ENCODE measurements at places on chromosomes 12 and 14.

GRCh38 chr12:126488806-126489205 lies 1423.6 kb downstream of the AACS start:
- DNase-seq = no peak

DNA sequence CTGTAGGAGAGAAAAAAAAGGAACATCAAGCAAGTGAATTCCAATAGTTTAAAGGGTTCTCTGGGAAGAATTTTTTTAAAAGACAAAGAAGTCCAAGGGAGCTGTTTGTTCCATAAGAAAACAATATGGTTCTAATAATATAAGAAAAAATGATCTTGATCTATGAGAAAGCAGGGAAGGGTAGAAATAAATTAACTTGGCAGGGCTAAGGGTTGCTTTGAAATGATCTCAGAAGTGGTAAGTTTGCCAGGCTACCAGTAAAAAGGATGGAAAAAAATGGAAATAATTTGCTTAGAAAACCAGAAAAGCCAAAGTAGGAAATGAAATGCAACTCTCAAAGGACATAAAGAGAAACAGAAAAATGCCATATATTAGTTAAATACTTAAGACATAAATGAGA lies 41.7 kb upstream of the EMP1 start:
- no peak for DNase-seq

DNA sequence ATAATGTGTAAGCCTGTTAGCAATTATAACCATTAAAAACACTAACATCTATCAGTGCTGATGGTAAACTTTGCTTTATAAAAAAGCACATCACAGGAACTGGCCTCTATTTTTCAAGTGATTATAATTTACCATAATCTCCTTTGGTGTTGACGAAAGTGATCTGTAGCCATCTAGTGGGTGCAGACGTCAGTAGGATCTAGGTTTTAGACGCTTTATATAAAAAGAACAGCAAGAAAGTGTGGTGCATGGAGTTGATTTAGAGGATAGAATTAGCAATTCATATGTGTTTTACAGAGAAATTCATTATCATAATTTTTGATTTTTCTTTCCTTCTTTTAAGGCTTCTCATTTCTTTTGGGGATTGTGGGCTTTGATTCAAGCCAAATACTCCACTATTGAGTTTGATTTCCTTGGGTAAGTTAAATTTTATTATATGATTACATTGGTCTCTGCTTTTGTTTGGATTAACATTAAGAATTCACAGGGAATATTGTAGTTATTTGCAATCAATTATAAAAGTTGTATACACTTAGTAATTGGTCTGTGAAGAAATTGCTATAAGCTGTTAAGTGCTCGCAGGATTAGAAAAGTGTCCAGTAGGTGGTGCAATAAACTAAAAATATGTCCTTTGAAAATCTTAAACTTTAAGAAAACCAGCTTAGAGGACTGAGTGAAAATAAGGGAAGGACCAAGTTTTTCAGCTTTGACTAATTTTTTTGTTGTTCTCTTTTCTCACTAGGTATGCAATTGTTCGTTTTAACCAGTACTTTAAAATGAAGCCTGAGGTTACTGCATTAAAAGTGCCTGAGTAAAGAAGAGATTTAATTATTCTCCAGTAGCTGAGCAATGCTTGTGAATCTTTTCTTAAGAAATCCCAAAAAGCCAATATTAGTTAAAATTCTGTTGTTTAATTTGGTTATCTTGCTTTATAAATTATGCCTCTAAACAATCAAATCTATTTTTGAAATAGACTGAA lies 59.5 kb downstream of the ETNK1 start:
- DNase-seq = no peak

- no peak for DNase-seq
These were observed 24.9 kb downstream of the SLC6A12 start for GRCh38 chr12:188910-189621.

GRCh38 chr12:72133497-72134055 lies 138.6 kb upstream of the TRHDE start:
- DNase-seq = peak; percentile 4

DNA sequence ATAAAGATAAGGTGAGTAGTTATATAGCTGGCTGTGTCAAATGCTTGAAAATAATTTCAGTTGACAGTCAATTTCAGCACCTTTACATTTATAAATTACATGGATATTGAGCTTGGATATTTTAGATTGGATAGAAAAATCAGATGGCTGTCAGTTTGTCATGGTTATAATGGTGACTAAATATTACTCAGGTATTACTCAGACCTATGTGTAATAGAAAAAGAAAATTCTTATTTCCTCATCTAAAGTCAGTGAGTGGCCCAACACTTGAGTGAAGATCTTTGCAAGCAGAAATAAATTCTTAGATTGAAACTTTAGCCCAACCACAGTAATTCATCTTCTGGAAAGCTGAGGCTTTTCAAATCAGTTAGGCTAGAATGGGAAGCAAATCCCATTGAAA lies 354.4 kb downstream of the NAV3 start:
- no peak for DNase-seq

DNA sequence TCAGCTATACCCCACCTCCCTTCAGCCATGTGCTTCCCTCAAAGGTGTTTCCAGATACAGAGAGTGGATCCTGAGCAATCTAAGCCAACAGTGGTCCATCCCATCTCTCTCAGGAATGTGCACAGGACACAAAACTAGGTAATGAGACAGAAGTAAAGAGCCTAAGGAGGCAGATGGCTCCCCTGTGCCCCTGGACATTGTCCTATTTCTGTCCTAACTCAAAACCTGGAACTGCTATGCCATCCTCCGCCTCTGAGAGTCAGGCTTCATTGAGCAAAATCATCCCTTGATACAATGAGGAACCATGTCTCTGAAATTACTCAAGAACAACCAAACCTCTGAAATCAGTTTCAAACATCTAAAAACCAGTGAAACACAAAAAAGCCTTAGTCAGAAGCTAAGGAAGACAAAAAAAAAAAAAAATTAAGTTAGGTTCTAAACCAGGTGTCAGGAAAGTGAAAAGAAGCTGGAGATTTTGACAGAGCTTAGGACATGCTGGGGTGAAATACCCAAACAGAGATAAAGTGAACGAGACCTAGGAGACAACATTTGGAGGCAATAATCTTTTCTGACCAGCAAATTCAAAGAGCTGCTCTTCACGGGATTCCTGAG lies 200.3 kb upstream of the PLEKHG7 start:
- no peak for DNase-seq

DNA sequence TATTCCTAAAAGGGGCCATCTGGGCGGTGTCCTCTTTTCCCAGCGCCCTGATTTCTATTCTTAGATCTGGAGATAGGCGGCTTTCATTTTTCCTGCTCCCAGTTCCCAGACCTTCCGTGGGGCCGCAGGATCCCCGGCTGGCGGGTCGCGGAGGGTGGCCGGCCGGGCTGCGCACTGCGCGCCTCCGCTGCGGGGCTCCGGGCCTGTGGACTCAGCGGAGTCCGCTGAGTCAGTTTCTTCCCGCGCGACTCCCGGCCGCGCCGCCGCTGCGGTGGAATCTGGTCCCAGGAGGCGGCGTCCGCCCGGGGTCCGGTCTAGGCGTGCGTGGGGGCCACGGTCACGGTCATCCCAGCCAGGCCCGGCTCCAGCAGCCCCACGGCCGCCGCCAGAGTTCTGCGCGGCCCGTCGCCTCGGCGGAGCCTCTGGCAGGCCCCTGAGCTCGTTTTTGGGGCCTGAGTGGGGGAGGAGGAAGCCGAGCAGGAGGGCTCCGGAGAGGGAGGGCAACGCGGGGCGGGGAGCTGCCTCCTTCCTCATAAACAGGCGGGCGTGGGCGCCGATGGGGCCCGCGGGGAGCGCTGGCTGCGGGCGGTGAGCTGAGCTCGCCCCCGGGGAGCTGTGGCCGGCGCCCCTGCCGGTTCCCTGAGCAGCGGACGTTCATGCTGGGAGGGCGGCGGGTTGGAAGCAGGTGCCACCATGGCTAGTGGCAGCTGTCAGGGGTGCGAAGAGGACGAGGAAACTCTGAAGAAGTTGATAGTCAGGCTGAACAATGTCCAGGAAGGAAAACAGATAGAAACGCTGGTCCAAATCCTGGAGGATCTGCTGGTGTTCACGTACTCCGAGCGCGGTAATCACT lies at the start of gene LRRK2:
TSS of gene LRRK2 (plus strand) at position 559 of the 853 bp plus-strand sequence. CDS start at position 694, 135 bp downstream.
- no peak for DNase-seq

DNA sequence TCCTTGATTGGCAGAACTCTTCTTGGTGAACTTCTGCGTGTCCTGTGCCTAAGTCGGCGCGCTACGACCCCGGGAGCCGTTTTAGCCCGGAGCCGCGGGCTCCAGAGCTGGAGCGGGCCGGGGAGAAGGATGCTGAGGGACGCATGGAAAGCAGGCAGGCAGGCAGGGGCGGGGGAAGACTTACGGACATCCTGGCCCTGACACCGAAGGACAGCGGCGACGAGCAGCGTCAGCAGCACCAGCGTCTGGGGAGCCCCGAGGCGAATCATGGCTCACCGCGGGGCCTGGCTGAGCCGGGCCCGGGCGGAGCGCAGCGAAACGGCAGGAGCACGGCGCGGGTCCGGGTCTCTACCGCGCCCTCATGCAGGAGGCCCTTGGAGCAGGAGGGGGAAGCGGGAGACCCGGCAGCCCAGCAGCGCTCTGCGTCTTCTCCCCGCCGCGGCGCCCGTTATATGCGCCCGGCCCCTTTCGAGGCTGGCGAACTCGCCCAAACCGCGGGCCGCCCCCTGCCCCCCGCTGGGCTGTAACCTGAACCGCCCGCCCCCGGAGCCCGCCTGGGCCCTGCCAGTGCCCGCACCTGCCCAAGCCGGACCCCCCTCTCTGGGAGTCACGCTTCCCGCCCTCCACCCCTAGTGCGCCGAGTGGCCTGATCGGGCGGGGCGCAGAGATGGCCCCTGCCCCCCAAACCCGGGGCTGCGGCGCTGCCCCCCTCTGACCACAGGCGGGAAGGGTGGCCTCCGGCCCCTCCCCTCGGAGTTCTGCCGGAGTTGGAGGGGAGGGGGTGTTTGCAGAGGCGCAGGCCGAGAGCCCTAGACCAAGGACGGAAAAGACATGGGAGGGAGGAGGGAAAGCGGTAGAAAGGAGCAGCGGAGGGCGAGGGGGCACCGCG lies at the start of gene COL2A1:
TSS of gene COL2A1 (minus strand) at position 424 of the 889 bp plus-strand sequence. CDS start at position 269, 155 bp downstream.
- no peak for DNase-seq

- no peak for DNase-seq
These were observed 185.1 kb upstream of the CCND2 start for GRCh38 chr12:4088451-4088850.

- no peak for DNase-seq
These were observed 86.1 kb downstream of the B4GALNT3 start for GRCh38 chr12:545835-546234.

DNA sequence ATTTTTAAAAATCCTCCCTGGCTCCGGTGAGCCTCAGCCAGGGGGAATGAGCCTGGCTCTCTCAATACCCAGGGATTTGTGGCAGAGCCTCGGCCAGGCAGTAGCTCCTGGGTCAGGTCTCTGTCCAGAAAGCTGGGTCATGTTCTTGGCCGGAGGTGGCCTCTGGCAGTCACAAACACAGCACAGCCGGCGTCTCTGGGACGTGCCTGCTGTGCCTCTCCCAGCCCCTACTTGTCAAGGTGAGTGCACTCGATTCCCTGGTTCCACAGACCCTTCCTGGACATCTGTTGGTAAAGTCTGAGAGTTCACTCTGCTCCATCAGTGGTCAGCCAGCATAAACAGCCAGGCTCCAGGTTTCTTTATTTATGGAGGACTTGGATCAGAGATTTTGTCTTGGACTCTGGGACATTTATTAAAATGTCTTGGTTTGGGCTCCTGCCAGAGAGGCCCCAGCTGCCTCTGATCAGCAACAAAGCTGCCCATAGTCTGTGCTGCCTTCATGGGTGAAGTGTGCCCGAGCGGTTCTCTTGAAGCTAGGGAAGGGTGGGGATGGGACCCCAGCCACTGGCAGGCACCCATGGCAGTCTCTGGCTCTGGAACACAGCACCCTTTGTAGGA lies 56.7 kb downstream of the DGLUCY start:
- DNase-seq = no peak

- DNase-seq = no peak
These were observed 720.5 kb downstream of the VRK1 start for GRCh38 chr14:97517566-97518234.

GRCh38 chr12:52628111-52628507 lies 9.8 kb upstream of the KRT73 start:
- DNase-seq = no peak

DNA sequence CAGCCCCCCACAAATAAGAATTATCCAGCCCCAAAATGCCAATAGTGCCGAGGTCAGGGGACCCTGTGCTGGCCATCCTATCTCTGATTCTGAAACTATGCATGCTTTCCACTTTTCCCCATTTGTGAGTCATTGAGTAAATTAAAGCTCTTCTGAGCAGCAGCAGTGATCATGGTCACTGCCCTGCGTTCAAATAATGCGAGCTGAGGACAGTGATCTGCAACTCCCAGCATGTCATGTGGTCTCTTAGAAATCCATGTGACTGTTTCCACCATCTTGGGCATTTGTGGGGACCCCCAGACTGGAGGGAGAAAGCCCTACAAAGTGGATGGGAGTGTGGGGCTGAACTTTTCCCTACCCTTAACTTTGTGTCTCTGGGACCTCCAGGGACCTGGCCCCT lies 53.8 kb downstream of the C14orf132 start:
- no peak for DNase-seq

- DNase-seq = peak; percentile 26
These were observed 756.5 kb upstream of the TBX3 start for GRCh38 chr12:115440438-115440837.

- DNase-seq = no peak
These were observed 15.8 kb downstream of the GXYLT1 start for GRCh38 chr12:42128888-42129287.

GRCh38 chr12:31631023-31631724 lies 28.3 kb upstream of the ETFBKMT start:
- DNase-seq = no peak

DNA sequence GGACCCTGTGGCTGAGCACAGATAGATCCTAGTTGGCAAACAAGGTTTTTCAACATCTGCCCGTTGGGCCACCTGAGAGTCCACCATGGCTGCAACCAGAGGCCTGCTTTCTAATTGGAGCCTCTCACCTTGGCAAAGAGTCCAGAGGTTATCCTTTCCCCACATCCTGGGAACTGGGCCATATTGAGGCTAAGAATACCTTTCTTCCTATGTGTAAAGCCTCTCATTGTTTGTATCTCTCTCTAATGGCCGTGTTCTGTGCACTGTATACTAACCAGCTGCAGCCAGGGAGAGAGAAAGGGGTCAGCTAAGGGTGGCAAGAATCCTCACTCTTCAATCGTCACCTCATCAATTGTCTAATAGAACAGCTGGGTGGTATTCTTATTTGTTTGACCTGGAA lies 79.1 kb upstream of the ST8SIA1 start:
- DNase-seq = no peak

- DNase-seq = no peak
These were observed 1.9 kb downstream of the TOGARAM1 start for GRCh38 chr14:44963775-44964380.

DNA sequence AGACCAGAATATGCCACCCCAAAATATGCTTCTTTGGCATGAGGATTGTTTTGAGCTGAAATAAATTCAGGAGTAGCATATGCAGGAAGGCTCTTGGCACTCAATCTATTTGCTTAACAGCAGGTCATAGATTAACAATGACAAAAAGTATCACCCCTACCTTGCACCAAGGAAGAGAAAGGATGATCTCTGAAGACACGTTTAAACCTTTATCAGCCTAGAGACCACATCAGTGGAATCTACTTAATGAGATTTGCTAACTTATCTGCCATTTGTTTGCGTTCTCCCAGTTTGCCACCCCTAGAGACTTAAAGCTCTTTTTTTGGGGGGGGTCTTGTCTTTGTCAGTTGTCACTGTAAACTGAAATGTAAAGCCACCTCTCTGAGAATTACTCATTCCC lies 1278.7 kb upstream of the USP15 start:
- DNase-seq = no peak
